Fibroblast of skin of scalp (primary cell): ENCODE measurements at places on chromosomes 5 and 9.

DNA sequence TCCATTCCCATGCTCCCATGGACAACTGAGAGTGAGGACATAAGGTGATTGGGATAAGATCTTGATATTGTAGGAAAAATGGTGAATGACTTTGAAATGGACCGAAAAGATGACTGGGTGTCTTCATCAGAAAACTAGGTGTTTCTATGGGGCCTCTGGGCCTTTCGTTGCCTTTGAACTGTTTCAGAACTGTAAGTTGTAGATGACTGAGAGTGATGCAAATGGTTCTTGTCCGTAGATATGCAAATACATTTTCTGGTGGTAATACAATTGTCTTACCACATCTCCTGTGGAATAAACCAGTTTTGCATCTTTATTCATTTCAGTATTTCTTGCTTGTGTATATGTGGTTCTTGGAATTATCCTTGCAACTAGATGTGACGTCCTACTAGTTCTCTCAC lies 16.0 kb upstream of the TEX48 start:
- DNase-seq = no peak

DNA sequence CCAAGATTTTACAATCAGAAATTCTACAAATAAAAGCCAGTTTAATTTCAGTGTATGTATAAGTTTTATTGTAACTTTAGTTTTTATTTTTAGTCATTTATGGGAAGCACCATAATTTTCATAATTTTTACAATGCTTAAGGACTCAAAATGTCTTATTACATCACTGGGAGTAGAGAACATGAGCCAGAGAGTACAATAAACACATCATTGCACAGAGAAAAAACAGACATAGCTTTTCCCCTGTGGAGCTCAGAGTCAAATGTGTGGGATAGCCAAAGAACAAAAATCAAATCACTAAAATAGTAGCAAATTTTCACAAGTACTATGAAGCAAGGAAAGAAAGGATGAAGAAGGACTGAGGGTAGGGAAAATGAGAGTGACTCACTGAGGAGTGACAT lies 5.5 kb upstream of the JAKMIP2 start:
- DNase-seq = no peak

GRCh38 chr5:79613549-79613948 lies 1.3 kb downstream of the TENT2 start:
- no peak for DNase-seq

DNA sequence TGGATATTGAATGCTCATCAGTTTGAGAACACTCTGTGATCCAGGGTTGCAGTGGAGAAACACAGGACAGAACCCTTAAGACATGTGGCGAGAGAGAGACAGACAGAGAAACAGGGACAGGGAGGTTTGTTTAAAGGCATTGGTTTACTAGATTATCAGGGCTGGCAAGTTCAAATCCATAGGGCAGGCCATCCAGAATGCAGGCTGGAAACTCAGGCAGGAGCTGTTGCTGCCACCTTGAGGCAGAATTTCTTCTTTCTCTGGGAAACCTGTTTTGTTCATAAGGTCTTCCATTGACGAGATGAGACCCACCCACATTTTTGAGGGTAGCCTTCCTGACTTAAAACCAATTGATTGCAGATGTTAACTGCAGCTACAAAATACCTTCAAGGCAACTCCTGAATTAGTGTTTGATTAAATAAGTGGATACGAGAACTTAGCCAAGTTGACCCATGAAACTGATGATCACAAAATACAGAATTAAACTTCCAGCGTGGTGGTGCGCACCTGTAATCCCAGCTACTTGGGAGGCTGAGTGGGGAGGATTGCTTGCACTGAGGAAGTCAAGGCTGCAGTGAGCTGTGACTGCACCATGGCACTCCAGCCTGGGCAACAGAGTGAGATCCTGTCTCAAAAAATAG lies 55.9 kb downstream of the NSUN2 start:
- DNase-seq = peak; percentile 59

GRCh38 chr5:142277796-142278195 lies 47.0 kb downstream of the SPRY4 start:
- DNase-seq = no peak

DNA sequence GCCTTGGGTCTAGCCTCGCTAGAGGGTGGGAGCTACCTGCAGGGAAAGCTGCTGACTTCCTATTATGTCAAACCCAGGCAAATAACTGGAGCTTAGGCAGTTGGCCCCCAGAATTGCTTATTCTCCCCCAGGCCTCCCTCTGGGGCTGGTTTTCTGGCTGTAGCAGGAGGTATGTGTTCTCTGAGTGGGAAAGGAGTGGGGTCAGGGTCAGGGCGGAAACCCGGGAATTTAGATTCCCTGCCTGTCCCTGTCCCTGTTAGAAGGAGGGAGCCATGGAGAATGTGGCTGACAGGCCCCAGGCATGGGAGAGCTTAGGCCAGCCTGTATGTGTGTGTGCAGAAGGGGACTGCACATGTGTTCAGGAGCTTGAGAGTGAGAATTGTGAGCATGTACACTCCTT lies 13.6 kb upstream of the CXXC5 start:
- no peak for DNase-seq

GRCh38 chr9:82781921-82782392 lies 281.0 kb downstream of the RASEF start:
- DNase-seq = no peak

DNA sequence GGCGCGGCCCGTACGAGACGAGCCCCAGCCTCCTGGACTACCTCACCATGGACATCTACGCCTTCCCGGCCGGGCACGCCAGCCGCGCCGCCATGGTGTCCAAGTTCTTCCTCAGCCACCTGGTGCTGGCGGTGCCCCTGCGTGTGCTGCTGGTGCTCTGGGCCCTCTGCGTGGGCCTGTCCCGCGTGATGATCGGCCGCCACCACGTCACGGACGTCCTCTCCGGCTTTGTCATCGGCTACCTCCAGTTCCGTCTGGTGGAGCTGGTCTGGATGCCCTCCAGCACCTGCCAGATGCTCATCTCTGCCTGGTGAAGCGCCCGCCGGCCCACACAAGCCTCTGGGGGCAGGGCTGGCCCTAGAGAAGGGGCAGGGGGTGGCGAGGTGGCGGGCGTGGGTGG lies 18.5 kb downstream of the PLPP7 start:
- DNase-seq = no peak

DNA sequence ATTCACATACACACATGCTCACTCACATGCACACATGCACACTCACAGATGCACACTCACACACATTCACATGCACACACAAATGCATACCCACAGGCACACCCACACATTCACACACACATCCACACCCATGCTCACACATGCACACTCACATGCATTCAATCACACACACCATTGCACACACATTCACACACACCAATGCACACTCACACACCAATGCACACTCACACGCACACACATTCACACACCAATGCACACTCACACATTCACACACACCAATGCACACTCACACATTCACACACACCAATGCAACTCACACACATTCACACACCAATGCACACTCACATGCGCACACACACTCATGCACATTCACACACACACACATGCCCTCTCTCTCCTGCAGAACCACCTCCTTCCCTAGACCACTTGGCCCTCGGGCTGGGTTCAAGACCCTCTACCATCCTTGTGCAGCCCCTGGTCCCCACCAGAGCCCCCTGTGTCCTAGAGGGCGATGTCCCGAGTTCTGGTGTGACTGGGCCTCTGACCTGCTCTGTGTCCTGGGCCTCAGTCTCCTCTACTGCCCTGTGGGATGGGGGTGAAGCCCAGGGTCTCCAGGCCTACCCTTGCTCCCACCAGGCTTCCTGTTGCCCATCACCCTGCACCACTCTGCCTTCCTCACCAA lies 139.0 kb downstream of the OLFM1 start:
- no peak for DNase-seq

DNA sequence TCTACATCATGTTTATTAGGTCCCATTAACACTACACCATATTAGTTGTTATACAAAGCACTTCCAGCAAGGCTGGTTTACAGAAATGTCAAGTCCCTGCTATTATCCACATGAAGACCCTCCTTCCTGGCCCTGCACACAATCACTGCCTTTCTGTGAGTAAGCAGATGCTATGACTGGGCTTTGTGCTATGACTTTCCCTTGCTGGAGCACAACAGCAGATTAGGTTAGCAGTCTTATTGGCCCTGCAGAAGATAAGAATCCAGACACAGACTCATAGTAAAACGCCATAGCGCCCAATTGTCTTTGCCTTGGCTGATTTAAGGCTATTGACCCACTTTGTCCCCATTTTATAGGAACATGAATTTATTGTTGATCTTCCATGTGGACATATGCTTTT lies 228.9 kb upstream of the ACTBL2 start:
- no peak for DNase-seq

DNA sequence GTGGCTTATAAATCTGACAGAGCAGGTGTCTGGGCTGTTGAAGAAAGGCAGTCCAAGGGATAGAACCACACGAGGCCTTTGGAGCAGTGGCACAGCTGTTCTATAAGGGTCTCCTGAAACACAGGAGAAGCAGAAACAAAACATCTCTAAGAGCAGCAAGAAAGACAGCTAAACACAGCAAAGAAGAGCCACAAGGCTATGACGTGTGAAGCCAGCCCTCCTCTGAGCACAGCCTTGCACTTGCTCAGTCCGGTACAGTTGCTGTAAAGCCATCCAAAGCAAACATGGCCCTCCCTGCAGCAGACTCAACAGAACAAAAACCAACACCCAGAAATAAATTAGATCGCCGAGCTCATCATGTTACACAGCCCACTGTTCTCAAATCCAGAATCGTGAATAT lies 2.6 kb upstream of the GZMK start:
- DNase-seq = no peak

DNA sequence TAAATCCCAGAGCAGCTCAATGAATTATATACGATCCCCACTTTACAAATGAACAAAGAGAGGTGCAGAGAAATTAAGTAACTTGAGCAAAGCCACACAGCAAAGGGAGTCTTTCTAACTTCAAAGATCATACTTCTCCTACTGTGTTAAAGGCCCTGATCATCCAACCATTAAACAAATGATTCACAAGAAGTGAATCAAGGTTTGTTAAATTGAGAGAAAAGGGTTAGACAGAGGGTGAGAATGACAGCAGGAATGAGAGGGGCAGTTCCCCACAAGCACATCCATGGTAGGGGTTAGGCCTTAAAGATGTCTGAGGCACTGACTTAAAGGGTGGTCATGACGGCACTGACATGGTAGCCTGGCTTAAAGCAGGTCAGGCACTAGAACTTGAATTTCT lies 10.7 kb downstream of the IDNK start:
- DNase-seq = no peak

DNA sequence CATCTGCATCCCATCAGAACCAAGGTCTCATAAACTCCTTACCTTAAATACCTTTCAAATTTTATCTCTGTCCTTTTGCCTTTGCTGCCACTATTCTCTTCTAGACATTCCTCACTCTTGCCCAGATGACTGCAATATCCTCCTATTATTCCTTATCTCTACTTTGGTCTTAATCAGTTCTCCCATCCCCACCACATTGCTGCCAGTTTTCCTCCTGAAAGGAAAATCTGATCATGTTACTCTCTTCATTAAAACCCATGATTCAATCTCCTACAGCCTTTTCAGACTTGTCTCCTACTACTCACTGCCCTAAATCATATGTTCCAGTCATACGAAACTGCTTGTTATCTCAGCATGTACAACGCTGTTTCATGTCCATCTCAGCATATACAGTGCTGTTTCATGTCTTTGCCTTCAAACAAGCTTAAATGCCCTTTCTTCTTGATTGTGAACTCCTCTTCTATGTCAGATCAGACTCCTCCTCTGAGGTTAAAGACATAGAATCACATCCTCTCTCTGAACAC lies 152.6 kb upstream of the FST start:
- DNase-seq = no peak

DNA sequence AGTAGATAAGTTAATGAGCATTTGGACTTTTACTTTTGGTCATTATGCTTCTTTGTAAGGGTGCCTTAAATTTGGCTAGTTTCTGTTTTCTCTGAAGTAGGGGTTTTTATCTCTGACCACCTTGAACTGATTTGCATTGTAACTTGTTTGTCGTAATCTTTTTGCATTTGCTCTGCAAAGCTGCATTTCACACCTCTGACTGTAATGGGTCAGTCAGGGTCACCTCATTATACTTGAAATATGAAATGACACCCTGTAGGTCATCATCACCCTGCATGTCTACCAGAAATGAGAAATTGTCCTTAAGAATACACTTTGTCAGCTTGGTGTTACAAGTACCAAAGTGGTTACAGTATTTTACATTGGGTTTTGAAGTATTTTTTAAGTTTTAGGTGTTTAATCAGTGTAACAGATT lies 74.0 kb downstream of the KCNN2 start:
- DNase-seq = no peak

GRCh38 chr5:120446068-120446492 lies 18.0 kb upstream of the PRR16 start:
- DNase-seq = peak; percentile 95
